ENCODE measurements at places on chromosomes 7 and 10.

GRCh38 chr7:72337390-72338167, 74.6 kb downstream of the CALN1 start:
- peak; percentile 39 for DNase-seq

- no peak for DNase-seq
Measured at GRCh38 chr10:79098596-79099015, 29.8 kb downstream of the ZMIZ1 start.

DNA sequence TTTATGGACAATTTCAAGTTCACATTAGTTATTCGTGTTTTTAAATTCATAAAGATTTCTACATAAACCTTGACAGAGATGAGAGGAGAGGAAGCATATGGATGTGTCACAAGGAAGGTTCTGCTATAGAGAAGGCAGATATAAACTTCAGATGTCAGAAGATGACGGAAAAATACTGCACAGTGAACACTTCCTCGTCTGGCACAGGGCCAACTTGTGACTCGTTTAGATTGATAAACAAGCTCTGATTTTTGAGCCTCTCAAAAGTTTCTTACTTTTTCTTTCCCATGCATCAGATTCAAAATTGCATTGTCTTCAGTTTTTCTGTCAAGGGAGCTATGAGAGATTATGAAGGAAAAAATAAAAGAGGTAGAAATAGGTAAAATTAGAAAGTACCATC, 156.4 kb upstream of the MINDY3 start:
- no peak for DNase-seq

GRCh38 chr10:59033622-59034021, 142.8 kb upstream of the PHYHIPL start:
- DNase-seq, result no peak

- no peak for DNase-seq
Measured at GRCh38 chr7:83178796-83179195, 16.1 kb upstream of the PCLO start.

GRCh38 chr7:17289074-17289645, 9.3 kb upstream of the AHR start:
- DNase-seq, result no peak

DNA sequence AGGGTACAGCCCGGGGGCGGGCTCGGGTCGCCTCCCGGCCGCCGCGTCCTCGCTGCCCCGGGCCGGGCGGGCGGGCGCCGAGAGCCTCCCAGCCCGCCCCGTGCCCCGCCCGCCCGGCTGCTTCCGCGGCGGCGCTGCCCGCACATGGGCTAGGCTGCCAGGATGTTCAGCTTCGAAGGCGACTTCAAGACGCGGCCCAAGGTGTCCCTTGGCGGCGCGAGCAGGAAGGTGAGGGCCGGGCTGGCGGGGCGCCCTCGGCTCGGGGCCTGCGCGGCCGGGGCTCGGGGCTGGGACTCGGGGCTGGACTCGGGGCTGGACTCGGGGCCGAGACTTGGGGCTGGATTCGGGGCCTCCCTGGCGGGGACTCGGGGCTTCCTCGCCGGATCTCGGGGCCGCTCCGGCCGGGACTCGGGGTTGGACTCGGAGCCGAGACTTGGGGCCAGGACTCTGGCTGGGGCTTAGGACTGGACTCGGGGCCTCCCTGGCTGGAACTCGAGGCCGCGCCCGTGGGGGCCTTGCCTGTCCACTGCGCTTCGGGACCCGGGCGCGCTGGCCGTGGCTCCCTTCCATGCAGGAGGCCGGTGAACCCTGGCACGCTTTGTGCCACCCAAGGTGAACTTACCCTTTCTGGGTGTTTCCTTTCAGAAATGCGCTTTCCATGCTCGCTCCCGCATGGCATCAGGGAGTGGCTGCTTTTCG, 534 bp downstream of the UBE3C start:
- no peak for DNase-seq

DNA sequence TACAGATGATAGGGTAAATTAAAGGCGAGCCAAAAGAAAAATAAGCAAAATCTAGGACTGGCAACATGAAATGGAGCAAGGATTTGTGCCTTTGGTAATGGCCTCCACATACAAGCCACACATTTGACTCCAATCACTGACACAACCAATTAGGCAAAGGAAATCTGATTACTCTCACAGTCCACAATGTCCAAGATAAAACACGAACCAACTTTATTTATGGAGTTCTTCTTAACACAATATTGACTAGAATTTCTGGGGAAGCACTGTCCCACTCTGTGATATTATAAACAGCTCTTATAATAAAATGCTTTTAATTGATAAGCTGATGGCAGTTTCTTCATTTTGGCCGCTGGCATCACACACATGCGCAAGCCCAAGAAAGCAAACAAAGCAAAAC, 334.2 kb downstream of the ABCA13 start:
- DNase-seq, result no peak

DNA sequence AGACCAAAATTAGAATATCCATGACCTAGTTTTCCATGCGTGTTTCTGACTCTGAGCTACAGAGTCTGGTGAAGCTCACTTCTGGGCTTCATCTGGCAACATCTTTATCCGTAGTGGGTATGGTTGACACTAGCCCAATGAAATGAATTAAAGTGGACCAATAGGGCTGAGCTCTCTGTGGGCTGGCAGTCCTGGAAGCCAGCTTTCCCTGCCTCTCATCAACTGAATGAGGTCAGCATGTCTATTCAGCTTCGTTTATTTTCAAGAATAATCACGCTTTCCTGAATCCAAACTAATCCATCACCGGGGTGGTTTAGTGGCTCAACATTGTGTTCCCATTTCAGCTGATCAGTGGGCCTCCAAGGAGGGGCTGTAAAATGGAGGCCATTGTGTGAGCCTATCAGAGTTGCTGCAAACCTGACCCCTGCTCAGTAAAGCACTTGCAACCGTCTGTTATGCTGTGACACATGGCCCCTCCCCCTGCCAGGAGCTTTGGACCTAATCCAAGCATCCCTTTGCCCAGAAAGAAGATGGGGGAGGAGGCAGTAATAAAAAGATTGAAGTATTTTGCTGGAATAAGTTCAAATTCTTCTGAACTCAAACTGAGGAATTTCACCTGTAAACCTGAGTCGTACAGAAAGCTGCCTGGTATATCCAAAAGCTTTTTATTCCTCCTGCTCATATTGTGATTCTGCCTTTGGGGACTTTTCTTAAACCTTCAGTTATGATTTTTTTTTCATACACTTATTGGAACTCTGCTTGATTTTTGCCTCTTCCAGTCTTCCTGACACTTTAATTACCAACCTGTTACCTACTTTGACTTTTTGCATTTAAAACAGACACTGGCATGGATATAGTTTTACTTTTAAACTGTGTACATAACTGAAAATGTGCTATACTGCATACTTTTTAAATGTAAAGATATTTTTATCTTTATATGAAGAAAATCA, 35.5 kb downstream of the CAV1 start:
- peak; percentile 2 for DNase-seq

GRCh38 chr7:16754856-16755317, 1.3 kb downstream of the TSPAN13 start:
- DNase-seq, result peak; percentile 65

GRCh38 chr7:3345699-3346481, 44.8 kb downstream of the SDK1 start:
- DNase-seq, result no peak

DNA sequence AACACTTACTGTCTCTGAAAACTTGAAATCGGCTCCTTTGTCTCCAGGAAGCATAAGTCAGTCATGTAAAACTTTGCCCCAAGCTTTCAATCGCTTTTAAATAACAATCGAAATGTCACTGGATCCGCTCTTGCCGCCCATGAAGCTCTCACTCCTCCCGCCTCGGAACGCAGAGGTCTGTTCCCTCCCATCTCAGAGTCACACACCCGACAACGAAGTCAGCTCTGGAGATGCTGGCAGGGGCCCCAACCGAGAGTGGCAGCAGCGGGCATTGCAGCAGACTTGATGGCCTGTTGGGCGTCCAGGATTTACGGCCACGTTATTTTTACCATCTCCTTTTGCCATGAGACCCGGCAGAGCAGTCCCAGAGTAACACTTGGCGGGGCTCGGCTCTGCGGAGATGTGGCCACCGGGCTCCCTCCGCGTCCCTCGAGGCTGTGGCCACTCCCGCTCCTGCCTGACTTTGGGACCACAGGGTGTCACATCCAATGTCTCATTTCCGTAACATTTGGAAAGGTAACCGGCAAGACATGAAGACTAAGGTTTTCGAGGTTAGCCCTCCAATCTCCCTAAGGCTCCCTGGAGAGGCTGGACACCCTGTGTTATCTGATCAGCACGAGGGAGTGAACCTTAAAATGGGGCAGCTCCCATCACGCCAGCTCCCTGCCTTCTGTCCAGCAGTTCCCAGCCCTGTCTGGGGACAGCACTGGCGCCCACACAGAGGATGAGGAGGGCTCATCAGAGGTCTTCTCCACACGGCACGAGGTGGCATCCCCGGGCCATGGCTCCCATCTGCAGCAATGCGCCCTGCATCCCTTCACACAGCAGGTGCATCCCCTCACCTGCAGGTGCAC, 62.8 kb upstream of the ADGRA1 start:
- no peak for DNase-seq

DNA sequence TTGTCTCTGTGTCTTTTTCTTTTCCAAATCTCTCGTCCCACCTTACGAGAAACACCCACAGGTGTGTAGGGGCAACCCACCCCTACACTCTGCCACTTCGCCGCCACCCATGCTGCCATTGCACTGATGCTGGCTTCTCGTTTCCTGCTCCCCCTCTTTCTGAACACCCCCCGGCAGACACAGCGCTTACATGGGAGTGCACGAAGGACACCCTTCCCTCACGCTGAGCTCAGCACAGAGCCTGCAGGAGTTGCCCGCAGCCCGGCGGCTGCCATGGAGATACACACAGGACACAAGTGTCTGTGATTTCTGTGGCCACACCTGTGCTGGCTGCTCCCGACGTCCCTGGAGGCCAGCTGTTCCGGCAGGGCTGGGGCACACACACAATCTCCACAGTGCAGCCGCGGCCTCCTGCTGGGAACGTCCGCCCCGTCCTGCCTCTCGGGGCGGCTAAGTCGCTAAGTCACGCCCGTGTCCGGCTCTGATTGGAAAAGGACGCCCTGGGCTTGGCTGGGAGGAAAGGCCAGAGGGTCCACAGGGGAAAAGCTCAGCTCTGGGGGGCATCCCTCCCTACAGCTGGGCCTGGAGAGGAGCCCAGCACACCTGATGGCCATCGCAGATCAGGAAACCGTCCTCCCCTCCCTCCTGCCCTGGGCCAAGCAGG, 349.8 kb downstream of the PTPRN2 start:
- no peak for DNase-seq

DNA sequence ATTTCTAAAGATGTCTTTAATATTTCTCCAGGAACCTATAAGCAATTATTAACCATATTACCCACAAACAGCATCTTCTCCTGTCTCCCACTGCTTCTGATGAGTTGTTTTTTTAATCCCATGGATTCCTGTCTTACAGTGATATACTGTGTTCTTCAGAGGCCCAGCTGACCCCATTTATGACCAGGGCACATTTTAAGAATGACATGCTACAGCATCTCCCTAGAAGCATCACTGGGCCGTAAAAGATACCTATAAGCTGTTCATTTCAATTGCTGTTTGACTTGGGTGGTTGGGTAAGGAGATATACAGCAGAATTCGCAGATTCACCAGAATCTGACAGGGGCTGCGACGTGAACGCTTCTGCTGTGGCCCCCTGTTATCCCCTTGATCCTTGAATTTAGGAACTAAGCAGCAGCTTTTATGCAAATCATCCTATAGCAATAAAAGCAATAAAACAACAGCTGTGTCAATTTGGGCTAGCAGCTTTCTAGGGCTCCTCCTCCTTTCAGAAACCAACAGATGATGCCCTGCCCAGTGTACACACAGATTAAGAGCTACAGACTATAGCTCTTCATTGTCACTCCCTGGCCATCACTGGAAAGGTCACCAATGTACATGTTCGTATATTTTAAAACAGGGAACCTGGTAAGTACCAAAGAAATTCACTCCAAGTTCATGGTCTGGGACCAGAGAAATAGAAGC, 86.8 kb downstream of the CPEB3 start:
- no peak for DNase-seq

Data from cerebellar cortex (tissue), 1 donor.